Hematopoietic multipotent progenitor cell treated with erythropoietin and hydrocortisone succinate and interleukin-3 and kit ligand, for 8 days (in vitro differentiated cells): ENCODE measurements at places on chromosomes 3 and 15.

GRCh38 chr3:103052236-103052830 lies 617.5 kb downstream of the ZPLD1 start:
- no peak for DNase-seq

GRCh38 chr3:145649368-145649887 lies 511.6 kb downstream of the PLOD2 start:
- no peak for DNase-seq

GRCh38 chr3:16795581-16795980 lies 89.2 kb upstream of the PLCL2 start:
- DNase-seq = no peak

GRCh38 chr3:48012659-48013058 lies 3.6 kb downstream of the MAP4 start:
- DNase-seq = no peak

DNA sequence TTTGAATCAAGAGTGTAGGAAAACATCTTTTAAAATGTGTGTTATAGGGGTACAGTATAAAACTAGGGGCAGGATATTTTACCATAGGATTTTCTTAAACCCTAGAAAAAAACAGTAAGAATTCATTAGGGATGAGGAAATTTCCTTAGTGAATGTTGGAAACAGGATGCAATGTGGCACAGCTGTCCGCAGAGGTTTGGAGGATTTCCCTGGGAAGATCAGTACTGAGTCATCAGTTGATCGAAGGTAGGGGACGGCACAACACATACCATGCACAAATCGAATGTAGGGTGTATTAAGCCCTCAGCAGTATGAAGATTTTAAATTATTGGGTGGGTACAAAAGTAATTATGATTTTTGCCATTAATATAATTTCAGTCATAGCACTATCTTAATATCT lies 49.9 kb downstream of the FNDC3B start:
- no peak for DNase-seq

GRCh38 chr3:193655831-193656433 lies 62.9 kb downstream of the OPA1 start:
- peak; percentile 85 for DNase-seq

GRCh38 chr3:72523429-72524151 lies 324.7 kb downstream of the SHQ1 start:
- peak; percentile 95 for DNase-seq

DNA sequence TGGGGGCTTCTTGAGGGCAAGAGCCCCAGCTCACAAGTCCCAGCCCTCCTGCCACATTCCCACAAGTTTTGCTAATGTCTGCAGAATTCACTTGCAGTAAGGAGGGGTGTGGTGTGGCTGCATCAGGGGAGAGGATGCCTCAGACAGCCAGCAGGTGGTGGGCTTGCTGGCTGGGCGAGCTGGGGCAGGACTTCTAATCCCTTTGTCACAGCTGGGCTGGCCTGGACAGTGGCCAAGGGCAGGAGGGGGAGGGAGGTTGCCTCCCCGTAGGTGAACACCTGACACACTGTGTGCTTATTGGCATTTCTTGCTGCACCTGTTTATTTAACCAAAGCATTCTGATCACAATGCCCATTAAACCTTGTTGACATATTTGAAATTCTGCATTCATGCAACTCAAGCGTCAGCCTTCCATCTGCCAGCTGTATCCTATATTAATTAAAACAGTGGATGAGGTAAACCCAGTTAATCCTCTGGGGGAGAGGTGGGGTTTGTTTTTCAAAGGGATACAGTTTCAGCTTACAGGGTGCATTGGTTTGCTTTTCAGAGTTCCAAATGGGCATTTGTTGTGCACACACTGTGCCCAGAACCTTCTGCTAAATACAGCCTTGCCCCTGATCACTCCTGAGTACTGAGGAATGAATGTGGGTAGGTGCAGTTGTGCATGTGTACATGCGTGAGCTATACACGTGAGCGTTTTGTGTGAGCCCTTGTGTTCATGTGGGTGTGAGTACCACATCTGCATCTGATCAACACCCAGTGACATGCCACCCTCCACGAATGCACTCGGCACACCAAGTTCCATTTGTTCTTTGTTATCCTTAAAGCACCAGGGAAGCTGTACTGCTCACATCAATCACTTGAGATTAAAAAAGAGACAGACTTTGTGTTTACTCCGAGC lies 268.7 kb downstream of the XXYLT1 start:
- DNase-seq = peak; percentile 81

DNA sequence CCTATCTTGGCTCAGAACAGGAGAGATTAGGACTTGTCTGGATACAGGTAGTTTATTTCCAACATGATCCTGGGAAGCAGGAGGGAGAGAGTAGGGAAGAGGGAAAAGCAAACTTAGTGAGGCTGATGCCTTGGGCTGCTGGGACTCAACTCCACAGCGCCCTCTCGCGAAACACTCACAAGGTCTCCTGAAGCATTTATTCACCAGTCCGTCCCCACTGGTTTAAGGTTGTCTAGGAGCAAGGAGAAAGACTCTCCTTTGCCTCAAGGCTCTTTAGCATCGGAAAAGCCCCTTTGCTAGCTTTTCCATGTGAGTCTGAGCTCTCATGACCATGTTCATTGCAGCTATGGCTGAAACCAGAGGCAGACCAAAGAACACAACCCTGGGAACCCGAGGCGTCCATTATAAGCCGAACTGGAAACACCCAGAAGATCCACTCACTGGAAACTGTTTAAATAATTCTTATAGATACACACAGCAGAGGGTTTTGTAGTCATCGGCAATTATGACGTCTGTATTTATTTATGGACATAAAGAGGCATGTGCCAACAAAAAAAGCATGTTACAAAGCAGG lies 244.5 kb downstream of the CD47 start:
- peak; percentile 64 for DNase-seq

DNA sequence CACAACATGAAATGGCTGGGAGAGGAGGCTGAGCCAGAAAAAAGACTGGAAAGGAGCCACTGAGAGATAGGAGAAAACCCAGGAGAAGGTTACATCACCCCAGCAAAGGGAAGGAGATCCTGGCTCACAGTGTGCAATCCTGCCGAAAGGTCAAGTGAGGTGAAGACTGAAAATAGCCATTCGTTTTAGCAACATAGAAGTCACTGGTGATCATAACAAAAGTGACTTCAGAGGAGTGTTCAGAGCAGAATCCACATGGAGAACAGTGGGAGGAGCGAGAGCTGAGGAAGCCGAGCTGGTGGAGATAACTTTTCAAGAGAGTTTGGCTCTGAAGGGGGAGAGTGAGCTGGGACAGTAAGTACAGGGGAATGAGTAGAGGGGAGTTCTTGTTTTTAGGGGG lies 5.4 kb upstream of the HEG1 start:
- DNase-seq = no peak

GRCh38 chr3:59268170-59268569 lies 218.3 kb upstream of the CFAP20DC start:
- DNase-seq = no peak
